ENCODE measurements at places on chromosomes 3 and 15.

DNA sequence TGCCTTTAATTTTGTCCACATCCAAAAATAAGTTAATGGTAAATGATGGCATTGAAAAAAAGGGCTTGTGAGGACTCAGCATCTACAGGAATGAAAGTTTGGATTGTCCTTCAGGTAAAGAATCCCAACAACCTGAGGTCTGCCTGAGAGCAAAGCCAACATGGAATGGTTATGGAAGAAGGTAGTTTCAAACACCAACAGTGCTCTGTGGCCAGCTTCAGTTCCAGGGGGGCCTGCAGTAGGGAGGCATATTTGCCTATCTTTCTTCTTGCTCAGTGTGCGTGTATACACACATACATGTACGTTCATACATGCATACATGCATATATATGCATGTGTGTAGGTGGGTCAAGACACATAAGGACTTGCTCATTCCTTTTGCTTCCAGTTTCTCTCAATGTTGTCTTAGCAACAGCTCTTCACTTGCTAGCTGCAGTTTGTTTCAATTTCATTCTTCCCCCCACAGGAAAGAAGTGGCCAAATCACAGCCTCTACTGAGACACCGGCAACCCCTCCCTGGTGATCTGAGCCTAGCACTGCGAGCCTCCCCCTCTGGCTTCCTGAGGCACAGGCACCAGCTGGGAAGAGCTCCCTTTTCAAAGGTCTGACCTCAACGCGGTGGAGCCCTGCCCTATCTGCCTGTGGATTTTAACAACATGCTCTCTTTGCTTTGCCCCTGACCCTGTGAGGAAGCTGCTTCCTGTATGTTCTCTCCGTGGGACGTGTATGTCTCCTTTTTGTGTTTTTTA lies 146.2 kb downstream of the KLF13 start:
- peak; percentile 63 for DNase-seq

DNA sequence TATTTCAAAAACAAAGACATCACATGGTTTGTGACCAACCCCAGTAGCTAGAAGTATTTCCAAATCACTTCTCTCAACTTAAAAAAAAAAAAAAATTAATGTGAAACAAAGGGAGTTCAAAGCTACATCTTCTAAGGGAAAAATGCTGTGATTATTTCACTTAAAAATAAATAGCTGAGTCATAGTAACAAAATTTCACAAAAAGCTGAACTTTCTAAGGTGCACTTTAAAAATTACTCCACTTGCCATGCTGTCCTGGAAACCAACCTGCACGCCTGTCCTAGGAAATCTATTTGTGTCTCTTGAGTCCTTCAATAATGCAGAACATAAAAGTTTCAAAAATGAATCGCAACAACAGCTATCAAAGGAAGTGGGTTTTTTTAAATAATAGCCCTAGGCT lies 1.8 kb downstream of the ACAP2 start:
- DNase-seq, result no peak

DNA sequence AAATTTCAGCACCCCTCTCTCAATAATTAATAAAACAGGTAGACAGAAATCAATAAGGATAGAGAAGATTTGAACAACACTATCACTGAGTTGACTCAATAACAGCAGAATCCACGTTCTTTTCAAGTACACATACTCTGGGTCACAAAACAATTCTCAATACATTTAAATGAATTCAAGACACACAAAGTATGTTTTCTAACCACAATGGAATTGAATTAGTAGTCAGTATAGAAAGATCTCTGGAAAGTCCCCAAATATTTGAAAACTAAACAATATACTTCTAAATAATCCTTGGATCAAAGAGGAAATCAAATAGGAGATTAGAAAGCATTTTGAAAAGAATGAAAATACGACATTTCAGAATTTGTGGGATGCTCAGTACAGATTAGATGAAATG lies 40.0 kb downstream of the TKT start:
- DNase-seq, result no peak

DNA sequence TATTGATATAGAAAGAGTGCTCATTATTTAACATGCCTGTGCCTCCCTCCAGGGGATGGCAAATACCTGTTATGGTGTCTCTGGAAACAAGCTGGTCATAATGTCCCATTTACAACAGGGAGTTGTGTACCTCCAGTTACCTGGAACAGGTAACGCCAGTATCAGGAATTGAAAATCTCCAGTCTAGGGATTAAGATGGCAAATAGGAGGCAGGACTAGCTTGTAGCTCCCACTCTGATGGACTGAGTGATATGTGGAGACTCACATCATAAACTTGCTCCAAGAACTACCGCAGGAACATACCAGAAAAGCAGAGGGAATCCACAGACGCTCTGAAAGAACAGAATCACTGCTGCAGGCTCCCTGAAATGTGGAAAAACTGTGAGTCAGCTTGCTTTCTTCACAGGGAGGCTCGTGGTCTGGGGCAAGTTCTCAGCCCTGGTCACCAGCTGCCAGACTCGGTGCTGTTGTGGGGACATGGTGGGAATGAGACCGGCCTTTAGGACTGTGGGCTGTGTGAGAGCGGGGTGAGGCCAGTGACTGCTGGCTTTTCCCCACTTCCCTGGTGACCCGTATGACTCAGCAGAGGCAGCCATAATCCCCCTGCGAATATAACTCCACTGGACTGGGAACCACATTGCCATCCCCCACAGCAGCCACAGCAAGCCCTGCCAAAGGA lies 97.4 kb downstream of the KCNAB1 start:
- no peak for DNase-seq

- DNase-seq, result no peak
These were observed 97.0 kb downstream of the SAMMSON start for GRCh38 chr3:70096376-70097066.

GRCh38 chr15:71125831-71126450 lies 10.7 kb downstream of the THSD4 start:
- no peak for DNase-seq

- no peak for DNase-seq
These were observed 381.2 kb downstream of the WDR72 start for GRCh38 chr15:53378096-53378800.

GRCh38 chr3:60048447-60048848 lies 998.6 kb upstream of the CFAP20DC start:
- peak; percentile 59 for DNase-seq

DNA sequence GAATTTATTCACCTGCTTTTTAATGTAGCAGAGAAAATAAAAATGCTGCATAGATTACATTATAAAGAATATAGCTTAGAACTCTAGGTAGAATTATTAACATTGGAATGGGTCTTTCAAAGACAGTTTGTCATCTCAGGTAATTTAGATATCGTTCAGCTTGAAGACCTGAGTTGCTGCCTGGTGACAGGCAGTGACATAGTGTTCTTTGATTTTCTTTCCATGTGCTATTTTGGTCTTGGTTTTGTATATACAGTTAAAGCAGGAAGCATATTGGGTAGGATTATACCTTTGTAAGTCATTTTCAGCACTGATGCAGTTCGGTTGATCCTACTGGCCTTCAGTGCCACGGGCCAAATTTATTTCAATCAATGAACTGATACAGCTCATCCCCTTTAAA lies 98.7 kb downstream of the BBX start:
- no peak for DNase-seq

DNA sequence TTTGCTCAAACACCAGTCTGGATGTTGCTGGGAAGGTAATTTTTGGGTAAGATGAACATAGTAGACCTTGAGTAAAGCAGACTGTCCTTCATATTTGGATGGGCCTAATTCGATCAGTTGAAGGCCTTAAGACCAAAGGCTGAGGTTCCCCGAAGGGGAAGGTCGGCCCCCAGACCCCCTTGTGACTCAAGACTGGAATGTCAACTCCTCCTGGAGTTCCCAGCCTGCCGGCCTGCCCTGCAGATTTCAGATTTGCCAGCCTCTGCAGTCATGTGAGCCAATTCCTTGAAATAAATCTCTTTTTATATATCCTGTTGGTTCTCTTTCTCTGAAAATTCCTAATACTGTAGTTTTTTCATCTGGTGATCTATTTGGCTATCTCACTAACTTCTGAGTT lies 146.5 kb downstream of the APBA2 start:
- no peak for DNase-seq

DNA sequence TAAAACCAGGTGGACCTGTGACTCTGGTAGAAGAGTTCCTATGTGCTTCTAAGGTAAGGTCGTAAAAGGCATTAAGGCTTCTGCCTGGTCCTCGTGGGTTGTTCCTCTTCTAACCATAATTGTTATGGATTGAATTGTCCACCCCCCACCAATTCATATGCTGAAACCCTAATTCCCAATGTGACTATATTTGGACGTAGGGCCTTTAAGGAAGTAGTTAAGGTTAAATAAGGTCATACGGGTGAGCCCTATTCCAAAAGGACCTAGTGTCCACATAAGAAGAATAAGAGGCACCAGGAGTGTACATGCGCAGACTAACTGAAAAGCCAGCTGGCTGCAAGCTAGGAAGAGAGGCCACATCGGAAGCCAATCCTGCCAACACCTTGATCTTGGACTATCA lies 1.9 kb downstream of the ADPGK start:
- no peak for DNase-seq

DNA sequence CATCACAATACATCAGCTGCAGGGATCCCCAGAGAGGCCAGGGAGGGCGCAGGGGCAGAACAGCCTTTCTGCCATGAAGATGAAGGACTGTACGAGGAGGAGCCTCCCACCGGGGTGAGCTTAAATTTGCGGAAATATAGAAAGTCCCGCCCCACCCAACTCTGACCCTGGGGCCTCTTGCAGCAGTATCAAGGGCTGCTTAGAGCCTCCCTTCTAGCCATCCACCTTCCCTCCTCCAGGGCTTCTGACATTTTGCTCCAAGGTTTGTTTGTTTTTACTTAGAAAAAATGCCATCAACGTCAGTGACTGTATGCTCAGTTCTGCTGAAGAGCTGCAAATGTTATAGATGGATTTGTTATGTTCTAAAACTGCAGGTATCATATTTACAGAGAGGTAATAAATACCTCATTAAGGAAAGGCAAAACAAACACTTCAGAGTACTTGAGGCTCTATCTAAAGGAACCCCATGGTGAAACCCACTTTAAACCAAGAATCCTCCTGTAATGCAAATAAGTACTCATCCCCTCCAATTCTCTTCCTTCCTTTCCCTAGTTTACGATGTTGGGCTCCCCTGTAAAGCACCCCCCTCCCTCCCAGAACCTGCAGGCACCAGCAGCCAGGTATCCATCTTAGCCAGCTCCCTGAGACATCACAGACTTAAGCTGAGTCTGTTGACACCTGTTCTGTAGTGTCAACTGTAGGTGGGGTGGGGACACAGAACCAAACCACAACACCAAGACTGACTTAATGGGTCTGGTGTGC lies 30.5 kb downstream of the RFTN1 start:
- DNase-seq, result peak; percentile 33

DNA sequence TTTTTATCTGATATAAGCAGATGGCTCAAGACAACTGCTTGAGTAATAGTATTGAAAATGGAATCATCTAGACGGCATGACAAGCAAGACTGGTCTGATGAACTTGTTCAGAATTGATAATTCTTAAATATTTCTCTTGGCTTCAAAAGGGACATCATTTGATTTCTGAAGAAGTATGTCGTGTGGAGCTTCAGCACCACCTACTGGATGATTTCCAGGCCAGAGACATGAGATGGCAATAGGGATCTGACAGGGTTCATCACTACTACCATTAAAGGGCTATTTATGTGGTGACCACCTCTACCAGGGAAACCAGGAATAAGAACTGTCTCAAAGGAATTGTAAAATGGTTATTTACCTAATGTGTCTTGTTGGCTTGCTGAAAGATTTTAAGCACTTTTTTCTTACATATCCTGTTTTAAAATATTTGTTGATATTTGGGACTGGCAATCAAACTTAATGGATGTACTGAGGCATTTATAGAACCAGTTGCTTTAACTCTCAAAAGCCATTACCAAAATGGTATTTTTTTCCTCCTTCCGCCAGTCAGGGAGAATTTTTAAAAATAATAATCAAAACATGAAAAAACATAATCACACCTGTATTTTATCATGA lies 99.5 kb upstream of the FAM98B start:
- peak; percentile 65 for DNase-seq

DNA sequence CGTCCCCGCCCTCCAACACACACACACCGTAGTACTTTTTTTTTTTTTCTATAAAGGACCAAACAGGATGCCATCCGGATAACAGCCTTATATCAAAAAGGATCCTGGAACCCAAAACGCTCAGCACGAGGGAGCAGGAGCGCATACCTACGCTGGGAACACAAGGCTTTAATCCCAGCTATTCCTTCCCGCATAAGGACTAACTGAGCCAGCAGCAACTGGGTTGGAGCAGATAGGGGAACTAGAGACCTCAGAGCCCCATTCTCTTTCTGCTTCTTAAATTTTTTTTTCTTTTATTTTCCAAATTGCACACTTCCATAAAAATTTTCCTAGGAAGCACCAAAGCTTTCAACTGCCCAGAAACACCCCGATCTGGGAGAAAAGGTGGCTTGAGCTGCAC lies 1.3 kb downstream of the TRANK1 start:
- no peak for DNase-seq

- no peak for DNase-seq
These were observed 83.6 kb downstream of the COL6A5 start for GRCh38 chr3:130428871-130429712.

DNA sequence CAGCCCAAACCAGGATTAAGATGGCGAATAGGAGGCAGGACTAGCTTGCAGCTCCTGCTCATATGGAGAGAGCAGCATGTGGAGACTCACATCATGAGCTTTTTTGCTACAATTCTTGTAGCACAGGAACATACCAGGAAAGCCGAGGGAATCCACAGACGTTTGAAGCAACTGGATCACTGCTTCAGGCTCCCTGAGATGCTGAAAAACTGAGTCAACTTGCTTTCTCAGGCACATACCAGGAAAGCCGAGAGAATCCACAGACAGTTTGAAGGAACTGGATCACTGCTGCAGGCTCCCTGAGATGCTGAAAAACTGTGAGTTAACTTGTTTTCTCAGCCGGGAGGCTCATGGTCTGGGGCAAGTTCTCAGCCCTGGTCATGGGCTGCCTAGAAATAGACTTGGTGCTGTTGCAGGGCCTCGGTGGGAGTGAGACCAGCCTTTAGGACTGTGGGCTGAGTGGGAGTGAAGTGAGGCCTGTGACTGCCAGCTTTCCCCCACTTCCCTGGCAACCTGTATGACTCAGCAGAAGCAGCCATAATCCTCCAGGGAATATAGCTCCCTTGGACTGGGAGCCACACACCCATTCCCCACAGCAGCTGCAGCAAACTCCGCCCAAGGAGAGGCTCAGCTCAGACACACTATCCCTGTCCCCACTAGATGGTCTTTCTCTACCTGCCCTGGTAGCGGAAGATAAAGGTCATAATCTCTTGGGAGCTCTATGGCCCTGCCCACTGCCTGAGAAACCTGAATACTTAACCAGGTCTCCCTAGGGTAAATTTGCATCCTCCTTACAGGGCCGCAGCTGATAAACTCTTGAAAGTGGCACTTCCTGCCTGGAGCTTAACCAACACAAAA lies 51.9 kb upstream of the PFN2 start:
- no peak for DNase-seq

GRCh38 chr3:32443478-32443877 lies 51.8 kb downstream of the CMTM7 start:
- no peak for DNase-seq

GRCh38 chr3:1456781-1457311 lies 364.0 kb downstream of the CNTN6 start:
- DNase-seq, result no peak

DNA sequence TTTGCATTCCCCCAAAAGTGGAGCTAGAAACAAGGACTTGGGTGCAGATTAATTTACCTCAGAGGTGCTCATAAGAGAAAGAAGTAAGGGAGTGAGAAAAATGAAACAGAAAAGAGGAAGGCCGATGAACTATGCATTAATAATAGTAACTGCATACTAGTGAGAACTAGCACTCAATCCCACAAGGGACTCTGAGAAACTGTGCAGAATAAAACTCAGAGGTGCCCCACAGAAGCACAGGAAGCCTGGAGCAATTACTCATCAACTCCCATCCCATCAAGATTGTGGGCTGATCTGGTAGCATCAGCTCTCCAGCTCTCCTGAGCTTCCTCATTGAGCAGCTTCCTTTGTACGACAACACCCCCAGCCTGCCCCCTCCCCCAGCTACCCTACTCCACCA lies 50.8 kb downstream of the CLDN18 start:
- DNase-seq, result no peak

Measured in stimulated activated CD4-positive, alpha-beta T cell treated with anti-CD3 and anti-CD28 coated beads, Interleukin-15, amount 100 ng/mL, for 24 hours (primary cell).